SK-MEL-5 (cell line): ENCODE measurements at places on chromosomes 5 and 9. TPM values are rescaled to one million over a fixed set of nuclear protein-coding genes. Genes with fewer than 3 reads are reported as not detected.

DNAJC18 gene
- 6.0 and 9.0 TPM in 2 replicates for total RNA-seq

GRCh38 chr9:94907264-94907936, 180.9 kb downstream of the AOPEP start:
- no peak for DNase-seq

- DNase-seq: peak; percentile 30
Measured at GRCh38 chr9:115939065-115939765, 214.4 kb upstream of the PAPPA start.

- DNase-seq: no peak
Measured at GRCh38 chr5:128109138-128109537, 25.6 kb downstream of the SLC12A2 start.
